ENCODE measurements at places on chromosomes 11 and 22.

- DNase-seq, result no peak
Measured at GRCh38 chr11:62020661-62021060, 53.2 kb upstream of the FTH1 start.

GRCh38 chr22:44807915-44808690 lies 55.7 kb downstream of the ARHGAP8 start:
- no peak for DNase-seq

- no peak for DNase-seq
Measured at GRCh38 chr11:16749666-16750065, 11.2 kb downstream of the C11orf58 start.

DNA sequence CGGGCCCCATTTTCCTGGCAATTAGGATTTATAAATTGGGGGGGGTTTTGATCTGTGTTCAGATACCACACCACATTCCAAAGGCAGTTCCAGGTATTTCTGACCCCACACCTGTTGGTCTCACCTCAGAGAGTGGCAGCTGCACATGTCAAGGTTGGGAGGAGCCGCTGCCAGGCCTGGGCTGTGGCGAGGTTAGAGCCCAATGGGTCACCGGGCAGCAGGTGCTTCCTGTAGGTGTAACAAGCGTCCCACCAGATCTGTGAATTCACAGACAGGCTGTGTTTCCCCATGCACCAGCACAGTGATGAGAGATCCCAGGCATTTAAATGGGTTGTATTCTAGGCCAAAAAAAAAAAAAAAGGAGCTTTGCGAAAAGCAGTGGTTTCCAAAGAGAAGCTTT lies 58.6 kb downstream of the CABIN1 start:
- DNase-seq, result no peak

DNA sequence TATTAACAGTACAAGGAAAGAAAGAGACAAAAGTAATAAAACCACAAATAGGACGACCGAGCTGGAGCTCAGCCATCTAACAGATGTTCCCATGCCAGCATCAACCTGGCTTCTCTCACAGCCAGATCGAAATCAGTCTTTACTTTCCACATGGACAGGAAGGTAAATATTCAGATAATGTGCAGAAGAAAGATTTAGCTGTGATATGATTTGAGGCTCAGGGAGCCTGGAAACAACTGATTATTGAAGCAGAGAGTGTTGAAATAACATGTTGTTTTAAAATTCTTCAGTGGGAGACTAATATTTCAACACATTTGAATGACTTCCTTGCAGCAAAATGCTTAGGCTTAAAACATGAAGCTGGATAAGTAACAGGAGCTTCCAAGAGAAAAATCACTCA lies 546.8 kb downstream of the ETS1 start:
- DNase-seq, result no peak

- no peak for DNase-seq
Measured at GRCh38 chr11:133136376-133136775, 395.9 kb downstream of the OPCML start.
